ENCODE measurements at places on chromosomes 16 and 17. TPM values are rescaled to one million over a fixed set of nuclear protein-coding genes. Genes with fewer than 3 reads are reported as not detected.

The ZG16 gene
- polyA plus RNA-seq: not detected

The C17orf78 gene
- polyA plus RNA-seq: not detected

- DNase-seq: peak; percentile 97
Observed at GRCh38 chr17:43393944-43394482, 4.8 kb upstream of the ARL4D start.

GRCh38 chr16:81696961-81697615 is 82.0 kb upstream of the PLCG2 start:
- peak; percentile 57 for DNase-seq

DNA sequence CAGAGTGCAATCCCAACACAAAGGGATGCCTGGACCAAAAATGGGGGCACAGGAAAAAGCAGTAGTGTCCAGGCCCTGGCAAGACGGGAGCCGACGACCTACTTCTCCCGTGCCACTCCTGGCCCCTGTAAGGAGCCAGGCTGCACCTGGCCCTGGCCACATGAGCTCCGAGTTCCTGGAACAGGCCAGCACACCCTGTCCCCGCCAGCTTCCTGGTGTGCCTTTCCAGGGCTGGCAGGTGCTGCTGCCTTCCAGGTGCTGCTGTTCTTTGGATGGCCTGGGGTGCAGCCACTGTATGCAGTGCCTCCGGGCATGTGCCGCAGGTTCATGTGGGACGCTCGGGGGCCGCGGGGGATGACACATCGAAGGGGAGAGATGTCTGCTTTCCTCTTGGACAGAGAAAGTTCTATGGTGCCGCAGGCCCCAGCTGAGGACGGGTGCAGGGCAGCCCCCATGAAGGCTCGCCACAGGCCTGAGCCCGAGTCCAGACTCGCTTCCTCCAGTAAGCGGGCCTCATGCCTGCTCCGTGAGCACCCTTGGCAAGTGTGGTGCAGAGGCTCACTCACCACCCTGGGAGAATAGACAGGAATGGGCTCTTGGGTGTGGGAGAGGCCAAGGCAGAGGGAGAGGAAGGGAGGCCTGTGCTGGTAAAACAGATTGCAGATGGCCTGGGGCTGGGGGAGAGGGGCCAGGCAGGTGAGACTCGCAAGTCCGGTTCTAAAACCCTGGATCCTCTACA is 54.7 kb upstream of the FASN start:
- no peak for DNase-seq

DNA sequence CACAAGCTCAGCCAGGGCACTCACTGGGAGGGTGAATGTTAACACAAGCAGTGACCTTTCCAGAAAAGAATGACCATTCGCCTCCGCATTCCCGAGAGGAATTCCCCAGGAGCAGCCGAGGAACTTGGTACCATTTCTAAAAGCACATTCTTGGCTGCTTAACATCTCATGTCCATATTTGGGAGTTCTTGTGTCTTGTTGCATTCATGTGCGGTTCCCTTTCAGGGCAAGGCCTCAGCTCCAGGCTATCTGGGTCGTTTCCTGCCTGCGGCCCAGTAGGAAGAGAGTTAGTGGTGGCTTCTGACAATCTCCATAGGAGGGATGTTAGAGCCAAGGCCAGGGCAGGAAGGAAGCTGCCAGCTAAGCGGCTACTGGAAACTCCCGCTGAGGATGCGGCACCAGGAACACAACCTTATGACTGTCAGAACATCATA is 27.8 kb upstream of the MEAK7 start:
- DNase-seq: no peak

DNA sequence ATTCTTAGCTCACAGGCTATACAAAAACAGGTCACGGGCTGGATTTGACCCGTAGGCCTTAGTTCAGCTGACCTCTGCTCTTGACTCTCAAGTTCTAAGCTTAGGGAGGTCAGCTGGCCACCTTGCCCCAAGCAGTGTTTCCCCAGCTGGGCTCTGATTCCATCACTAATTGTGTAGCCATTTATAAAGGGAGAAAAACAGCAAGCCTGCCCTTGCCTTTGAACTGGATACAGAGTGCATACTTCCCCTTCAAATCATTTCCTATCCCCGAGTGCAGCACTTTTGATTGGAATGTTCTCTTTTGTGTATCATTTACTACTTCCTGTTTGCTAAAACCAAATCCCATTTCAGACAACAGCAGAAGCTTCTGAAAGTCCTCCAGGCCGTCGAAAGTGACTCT is 153.6 kb downstream of the KATNIP start:
- DNase-seq: no peak

DNA sequence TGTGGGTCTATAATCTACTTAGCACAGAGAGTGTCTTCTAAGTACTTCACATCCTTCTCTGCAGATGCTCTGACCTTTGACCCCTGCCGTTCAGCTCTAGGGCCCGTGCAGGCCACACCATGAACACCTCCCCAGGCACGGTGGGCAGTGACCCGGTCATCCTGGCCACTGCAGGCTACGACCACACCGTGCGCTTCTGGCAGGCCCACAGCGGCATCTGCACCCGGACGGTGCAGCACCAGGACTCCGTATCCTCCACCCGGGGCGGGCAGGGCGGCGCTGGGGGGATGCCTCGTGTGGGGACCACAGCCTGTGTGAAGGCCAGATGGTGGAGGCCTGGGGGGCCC is 686 bp downstream of the MLST8 start:
- no peak for DNase-seq

DNA sequence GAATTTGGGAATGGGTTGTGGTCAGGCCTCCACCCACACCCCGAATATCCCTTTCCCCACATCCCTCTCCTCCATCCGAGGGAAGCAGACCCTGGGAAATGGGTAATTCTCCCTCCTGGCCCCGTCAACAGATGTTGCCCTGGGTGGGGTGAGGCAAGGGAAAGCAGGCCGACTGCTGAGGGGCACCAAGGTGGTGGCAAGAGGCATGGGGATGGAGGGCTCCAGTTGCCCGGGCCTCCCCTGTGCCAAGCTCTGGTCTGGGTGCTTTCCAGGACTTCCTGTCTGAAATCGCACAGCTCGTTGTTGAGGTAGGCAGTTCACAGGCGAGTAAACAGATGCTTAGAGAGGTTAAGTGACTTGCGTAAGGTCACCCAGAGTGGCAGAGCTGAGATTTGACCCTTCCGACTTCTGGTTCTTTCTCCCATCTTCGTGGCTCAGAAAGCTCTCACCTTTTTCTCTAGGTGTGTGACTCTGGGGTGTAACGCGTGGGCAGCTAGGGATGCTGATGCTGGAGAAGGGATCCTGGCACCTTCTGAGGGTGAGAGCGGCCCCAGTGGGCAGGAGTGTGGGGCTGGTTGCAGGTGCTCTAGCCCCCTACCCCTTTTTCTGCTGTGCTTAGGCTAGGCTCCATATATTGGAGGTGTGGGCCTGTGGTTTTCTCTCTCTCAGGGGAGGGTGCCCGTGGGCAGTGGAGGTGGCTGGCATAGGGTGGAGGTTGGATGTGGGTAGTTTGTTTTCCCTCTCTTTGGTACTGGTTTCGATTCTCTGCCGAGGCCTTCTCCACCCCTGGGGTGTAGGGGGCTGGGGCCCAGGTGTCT is 17.2 kb downstream of the RARA start:
- DNase-seq: no peak

DNA sequence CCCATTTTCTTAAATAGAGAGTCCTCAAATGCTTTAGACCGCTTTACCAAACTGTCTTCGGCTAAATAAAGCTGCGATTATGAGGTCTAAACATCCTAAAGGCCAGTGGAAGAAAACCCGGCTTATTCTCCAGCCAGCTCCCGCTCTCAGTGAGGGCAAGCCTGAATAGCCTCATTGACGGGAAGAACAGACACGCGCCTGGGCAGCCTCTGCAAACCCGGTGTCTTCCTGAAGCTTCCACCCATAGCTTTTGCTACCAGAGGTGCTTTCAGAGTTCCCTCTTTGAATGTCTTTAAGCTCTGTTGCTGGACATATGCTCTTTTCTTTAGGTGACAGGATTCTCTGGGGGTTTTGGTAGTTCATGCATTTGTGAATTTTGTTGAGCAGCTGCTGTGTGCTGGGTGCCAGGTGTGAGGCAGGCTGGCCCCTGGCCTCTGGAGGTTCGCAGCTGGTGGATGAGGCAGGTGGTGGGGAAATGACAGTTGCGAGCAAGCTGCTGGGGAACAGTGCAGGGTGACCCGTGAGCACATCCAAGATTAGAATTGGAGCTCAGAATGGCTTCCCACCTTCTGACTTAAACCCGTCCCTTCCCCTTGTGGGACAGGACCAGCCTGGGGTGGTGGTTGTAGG is 44.7 kb downstream of the CRISPLD2 start:
- no peak for DNase-seq

Measured in H1 (cell line).